ENCODE measurements at places on chromosomes 4 and X. TPM values are rescaled to one million over a fixed set of nuclear protein-coding genes. Genes with fewer than 3 reads are reported as not detected.

Gene SRPX2
- total RNA-seq, result 11.0 TPM

GRCh38 chr4:5378002-5378401 lies 326.7 kb downstream of the STK32B start:
- DNase-seq, result peak; percentile 32

- peak; percentile 19 for DNase-seq
Measured at GRCh38 chr4:145216535-145216934, 36.1 kb upstream of the OTUD4 start.

Gene ETFDH
- total RNA-seq, result 17.2 TPM

GRCh38 chr4:40289366-40290188 lies 45.6 kb upstream of the CHRNA9 start:
- DNase-seq, result peak; percentile 74

DNA sequence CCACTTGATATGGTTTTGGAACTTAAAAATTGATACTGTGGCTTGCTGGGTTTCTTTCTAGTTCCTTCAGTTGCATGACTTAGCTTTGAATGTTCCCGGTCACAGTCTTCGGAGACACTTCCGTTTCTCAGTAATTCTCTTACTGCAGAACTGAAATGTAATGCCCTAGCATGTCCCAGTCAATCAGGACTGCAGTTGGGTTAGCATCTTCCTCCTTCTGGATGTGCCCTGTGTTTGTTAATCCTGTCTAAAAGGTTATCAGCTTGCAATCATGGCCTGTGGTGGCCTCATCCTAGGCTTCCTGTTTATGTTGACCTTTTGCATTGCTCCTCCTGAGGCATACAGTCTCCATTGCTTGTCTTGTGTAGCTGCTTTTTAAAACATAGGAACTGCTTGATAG lies 275.9 kb downstream of the ARHGAP10 start:
- peak; percentile 33 for DNase-seq

DNA sequence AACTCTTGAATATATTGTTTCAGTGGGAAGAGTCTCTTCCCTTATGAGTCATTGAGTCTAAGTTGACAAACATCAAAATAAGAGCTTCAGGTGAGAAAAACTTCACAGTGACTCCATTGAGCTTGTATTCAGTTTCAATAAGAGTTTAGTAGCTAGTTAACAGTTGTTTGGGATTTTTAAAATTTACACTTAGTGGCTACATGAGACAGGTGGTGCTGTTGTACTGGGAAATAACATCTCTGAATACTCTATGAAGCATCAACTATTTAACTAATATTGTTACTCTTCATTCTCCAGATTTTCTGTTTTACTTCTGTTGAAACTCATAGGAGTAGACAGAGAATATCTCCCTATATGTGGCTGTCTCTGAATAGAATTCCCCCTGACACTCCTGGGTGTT lies 1609.1 kb downstream of the C4orf33 start:
- DNase-seq, result no peak

GRCh38 chrX:79704325-79704724 lies 310.2 kb upstream of the TBX22 start:
- no peak for DNase-seq

GRCh38 chrX:120429776-120430540 lies 39.1 kb downstream of the LAMP2 start:
- DNase-seq, result no peak

DNA sequence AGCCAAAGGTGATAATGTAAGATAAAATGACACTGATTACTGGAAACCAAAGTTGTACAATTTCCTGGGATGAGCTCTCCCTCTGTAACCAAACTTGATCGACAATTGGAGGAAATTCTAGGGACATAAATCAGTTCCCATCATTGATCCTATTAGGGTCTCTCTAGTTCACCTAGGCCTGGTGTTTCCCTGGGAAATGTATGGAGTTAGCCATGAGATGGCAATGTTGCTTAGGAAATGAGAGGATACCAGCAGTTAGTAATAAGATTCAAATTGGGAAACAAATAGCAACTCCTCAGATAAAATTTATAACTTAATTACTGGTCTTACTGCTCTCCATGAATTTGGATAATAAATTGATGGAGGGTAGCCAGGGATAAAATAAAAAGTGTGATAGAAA lies 52.2 kb downstream of the SPATA18 start:
- DNase-seq, result no peak

Gene SCML2
- 4.1 TPM for total RNA-seq

DNA sequence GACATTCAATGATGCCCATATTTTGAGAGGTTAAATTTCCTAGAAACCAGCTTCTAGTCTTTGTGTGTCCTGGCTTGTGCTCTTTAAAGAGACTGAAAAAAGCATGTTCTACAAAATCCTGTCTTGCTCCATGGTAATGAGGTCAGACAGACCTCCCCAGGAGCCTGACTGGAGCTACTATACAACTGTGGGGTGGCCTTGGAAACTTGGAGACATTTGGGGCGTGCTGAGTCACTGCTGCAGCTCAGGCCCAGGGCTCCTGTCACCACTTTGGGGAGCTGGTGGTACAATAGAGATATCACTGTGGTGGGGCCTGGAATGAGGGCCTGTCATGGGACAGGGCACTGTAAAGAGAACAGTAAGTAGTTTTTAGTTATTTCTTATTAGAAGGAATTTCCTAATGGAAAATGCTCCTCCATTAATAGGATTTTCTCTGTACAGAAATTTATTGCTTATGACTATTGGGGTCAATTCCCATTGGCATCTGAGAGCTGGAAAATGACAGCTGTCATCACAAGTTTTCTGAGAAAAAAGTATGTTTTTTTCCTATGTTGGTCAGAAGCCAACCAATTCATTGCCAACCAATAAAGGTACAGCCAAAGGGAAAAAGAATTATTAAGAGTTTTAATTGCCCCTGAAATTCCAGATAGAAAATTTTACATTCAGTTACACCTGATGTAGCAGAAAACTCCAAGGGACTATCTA lies 207.4 kb upstream of the JADE1 start:
- DNase-seq, result peak; percentile 48

Gene TNIP2
- 21.7 TPM for total RNA-seq

GRCh38 chrX:26254436-26254835 lies 38.5 kb downstream of the MAGEB5 start:
- no peak for DNase-seq

- DNase-seq, result no peak
Measured at GRCh38 chrX:143296521-143296920, 220.8 kb downstream of the SPANXN3 start.
